Activated T-cell treated with anti-CD3 and anti-CD28 coated beads, Interleukin-2, amount 50 U/mL, for 1 hour (primary cell): ENCODE measurements at places on chromosomes 2 and 18.

GRCh38 chr2:17479875-17480274, 38.4 kb downstream of the RAD51AP2 start:
- no peak for DNase-seq

GRCh38 chr2:195733831-195734230, 76.8 kb downstream of the SLC39A10 start:
- DNase-seq, result no peak

DNA sequence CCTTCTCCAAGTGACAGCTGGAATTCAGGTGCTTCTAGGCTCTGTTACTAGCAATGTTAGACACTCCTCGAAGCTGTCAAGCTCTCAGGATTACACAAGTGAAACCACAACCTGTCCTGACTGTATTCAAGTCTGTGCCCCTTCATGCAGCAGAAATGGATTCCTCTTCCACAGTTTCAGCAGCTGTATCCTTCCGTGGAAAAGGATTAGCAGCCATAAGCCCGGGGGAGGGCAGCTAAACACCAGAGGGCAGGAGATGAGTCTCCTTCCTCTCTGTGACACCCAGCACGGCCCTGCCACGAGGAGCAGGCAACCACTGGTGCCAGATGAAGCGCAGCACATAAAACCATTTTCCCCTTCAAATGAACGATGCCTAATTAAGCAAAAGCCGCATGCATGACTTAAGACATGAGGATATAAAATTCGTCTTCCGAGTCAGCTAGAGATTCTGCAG, 1.2 kb downstream of the ST3GAL5 start:
- peak; percentile 65 for DNase-seq

DNA sequence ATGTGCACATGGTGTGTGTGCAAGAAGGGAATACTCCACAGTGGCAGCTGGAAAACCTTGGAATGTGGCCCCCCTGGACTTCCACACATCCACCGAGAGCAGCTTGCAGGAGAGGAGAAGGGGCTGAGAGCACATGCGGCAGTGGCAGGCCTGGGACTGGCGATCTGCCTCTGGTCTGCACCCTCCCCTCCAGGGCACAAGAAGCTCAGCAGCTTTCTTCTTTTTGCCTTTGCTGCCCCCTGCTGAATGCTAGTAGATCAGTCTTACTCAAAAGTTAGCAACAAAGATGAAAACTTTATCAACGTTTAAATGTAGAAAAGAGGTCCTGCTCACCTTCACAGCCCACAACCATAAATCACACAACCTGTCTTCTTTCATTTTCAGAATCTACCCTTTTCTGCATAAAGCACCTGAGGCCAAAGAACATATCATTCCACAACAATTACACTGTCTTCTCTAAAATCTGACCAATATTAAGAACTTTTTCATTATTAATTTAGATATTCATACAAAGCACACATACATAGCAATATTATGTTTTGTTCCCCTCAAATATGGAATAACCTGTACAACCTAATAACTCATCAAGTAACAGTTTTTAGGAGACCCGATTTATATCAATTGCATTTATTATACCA, 34.6 kb downstream of the TGFBRAP1 start:
- DNase-seq, result no peak

- DNase-seq, result no peak
Measured at GRCh38 chr2:108616751-108617161, 82.5 kb downstream of the LIMS1 start.

- DNase-seq, result no peak
Measured at GRCh38 chr2:99624677-99625076, 134.9 kb upstream of the REV1 start.

DNA sequence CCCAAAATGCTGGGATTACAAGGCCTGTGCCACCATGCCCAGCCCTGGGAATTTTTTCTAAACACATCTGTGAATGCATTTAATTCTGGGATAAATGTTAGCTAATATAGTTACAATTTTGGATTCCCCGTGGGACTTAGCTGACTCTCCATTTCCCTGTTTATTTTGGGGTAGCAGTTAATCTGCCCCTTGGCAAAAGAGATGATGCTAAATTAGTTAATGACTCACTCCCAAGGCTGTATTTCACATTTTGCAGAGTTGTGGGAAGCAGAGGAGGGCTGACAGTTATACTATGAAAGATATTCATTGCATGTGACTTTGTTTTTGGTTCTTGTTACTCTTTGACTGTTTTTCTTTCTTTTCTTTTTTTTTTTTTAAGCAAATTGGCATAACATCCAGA, 3.2 kb downstream of the MTHFD2 start:
- DNase-seq, result no peak

- DNase-seq, result no peak
Measured at GRCh38 chr18:47901624-47902362, 28.7 kb downstream of the SMAD2 start.

- no peak for DNase-seq
Measured at GRCh38 chr2:85766229-85766628, 12.4 kb downstream of the ATOH8 start.

GRCh38 chr2:187594801-187595200, 40.6 kb upstream of the TFPI start:
- DNase-seq, result no peak

GRCh38 chr2:216408426-216409290, 3.6 kb upstream of the SMARCAL1 start:
- no peak for DNase-seq

DNA sequence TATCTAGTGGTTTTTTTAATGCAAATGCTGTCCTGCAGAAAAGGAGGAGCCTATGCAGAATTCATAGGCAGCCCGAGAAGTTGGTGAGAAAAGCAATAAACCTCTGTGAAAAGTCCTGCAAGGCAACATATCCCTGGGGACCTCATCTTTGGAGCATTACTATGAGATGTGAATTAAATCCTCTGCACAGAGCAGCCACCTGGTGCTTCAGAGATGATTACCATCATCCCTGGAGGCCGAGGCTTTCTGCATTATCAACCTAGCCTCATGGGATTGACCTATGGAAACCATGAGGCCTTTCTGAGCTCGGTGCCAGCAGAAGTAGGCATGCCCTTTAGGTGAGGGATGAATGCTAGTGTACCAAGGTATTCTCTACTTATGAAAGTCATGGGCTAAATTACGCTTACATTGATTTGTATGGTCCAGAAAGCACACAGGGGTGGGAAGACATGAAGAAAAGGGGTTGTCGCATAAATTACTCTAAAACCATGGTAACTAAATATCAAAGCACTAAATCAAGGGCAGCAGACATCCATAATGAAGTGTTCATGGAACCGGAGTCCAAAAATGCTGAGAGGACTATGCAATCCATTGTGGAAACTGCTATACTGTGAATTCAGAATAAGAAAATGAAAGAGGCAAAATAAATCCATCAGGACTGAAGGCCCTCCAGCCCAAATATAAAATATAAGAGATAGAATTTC, 623.5 kb upstream of the DDX18 start:
- no peak for DNase-seq

GRCh38 chr2:209619782-209620181, 151.8 kb upstream of the UNC80 start:
- DNase-seq, result no peak

GRCh38 chr2:190340369-190340768, 3.0 kb upstream of the INPP1 start:
- DNase-seq, result no peak

GRCh38 chr18:26159353-26159752, 25.7 kb downstream of the PSMA8 start:
- DNase-seq, result no peak

DNA sequence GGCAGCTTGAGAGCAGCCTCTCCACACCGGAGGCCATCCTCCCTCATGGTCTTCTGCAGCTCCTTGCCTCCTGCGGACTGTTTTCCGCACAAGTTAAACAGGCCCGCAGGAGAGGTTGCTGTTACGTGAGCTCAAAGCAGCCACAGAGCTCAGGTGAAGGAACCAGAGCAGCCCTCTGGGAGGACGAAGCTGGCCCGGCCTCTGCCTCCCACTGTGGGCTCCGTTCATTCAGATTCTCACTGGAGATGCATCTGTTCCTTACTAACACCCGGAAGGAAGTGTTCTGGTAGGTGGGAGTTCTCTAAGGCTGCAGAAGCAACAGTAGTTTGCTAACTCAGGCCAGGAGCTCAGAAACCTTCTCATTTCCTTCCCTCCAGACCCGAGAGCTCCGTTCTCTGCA, 10.9 kb downstream of the DIPK1C start:
- no peak for DNase-seq

DNA sequence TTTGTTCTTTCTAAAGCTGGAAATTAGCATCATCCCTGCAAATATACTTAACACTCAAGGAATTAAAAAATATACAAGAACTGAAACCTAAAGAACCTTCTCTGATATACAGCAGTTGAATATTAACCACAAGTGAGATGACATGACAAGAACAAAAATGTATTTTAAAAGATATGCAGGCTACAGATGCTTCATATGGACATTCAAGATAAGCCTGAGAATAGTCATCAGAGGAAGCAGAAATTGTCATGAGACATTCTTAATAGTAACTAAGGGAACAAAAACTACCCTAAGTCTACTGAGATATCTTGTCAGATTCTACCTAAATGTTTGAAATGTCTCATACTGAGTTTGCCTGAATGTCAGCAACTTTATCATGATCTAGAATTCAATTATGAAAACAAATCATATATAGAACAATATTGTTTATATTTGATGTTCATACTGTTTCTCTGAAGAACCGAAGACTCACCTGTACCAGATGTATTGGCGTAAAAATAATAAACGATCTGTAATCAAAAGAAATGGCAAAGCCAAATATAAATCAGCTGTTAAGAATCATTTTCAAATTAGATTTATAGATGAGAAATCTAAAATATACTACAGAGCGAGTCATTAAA, 4.7 kb downstream of the NBAS start:
- no peak for DNase-seq

DNA sequence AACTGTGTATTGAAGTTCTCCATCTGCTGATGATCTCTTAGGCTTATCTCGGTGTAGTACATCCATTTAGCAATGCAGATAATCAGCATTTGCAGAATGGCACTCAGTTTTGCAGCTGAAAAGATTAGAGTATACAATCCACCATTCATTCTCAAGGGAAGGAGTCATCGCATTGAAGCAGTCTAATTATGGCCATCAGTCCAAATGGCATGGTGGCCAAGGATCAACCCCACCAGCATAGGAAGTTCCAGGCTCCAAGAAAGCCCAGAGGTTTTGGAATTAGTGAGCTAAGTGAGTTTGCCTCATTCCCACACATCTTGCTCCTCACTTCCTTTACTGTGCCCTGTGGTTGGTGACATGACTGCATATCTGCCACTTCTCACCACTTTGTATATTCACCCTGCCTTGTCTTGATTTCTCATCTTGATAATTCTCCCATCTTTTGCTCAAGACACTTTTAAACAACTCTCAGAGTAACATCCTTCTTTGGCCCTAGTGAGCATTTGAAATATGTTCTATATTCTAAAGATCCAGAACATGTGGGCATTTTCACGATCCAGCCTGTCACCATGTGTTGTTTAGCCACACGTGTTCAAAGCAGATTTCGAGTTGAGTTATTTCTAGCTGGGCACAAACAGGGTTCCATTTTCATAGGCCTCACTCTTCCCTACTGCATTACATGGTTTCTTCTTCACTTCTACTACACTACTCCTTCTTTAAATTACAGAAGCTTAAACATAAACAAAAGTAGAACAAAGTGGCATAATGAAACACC, 1119.8 kb downstream of the TSN start:
- no peak for DNase-seq

- DNase-seq, result no peak
Measured at GRCh38 chr2:42769583-42770287, 5.8 kb upstream of the OXER1 start.

DNA sequence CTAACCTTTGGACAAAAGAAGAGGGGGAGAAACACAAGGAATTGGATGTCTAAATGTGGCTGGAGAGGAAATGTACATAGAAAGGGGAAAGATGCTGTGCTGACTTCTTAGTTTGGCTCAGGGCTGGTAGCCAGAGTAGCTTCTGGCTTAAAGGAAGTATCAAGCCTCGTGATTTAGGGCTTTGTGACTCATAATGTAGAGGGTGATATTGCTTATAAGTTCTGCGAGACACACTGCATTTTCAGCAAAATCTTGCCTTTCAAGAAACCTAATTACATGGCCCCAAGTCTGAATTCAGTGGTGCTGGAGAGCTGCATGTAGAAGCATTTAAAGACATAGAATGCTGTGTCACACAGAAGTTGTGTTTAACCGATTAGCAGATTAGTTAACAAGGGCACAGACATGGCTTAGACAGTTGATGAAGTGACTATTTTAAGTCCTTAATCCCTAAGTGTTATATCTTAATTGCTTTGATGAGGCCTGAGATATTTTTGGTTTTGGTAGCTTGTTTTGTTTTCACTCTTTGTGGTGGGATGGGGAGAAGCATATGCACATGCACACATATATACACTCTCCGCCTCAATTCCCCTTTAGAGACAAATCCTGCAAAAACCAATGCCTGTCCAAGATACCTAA, 66.4 kb downstream of the EPAS1 start:
- no peak for DNase-seq

DNA sequence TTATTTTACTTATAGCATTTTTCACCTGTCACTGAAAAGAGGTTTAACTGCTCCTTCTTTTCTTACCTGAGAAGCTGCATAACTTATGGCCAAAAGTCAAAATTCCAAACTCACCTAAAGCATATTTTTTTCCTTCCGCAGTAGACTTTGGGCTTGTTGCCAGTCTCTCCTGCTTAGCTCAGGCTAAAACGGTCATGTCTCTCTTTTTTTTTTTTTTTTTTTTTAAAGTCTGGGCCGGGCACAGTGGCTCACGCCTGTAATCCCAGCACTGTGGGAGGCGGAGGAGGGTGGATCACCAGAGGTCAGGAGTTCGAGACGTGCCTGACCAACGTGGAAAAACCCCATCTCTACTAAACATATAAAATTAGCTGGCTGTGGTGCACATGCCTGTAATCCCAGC, 113.5 kb downstream of the RTN4 start:
- no peak for DNase-seq

GRCh38 chr2:241798081-241798630, 10.8 kb upstream of the NEU4 start:
- DNase-seq, result peak; percentile 10

GRCh38 chr18:68841301-68841700, 43.4 kb downstream of the CCDC102B start:
- DNase-seq, result no peak

DNA sequence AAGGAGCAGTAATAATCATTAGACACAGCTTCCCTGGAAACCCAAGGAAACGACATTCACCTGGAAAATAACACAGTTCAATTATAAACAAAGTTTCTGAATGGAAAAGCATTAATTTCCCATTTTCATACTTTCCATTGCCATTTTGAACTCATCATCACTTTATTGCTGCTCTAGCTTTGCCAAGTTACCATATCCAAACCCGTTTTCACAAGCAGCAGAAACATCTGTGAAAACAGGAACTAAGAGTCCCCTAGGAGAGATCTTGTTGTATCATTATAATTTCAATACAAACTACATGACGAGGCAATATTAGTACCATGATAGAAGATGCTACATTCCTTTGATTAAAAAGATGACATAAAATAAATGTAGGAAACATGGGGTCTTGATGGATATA, 597.0 kb upstream of the NRXN1 start:
- no peak for DNase-seq

- DNase-seq, result no peak
Measured at GRCh38 chr2:164538240-164538866, 82.9 kb downstream of the GRB14 start.

DNA sequence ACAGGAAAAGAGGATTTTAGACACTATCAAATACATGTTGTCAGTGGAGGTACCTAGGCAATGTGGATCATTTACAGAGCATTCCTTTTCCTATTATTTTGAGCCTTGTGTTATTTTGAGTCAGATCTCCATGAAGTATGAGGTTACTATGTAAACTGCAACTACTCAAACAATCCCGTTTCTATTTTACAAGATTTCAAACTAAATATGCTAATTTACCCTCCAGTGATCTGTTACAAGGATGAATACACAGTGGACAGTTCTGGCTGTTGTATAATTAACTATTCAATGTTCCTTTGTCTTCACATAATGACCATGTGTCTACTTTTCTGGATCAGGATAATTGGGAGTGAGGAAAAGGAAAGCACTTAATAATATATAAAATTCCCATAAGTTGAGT, 4.6 kb downstream of the HOXD1 start:
- DNase-seq, result no peak
